Stimulated activated CD4-positive, alpha-beta T cell treated with anti-CD3 and anti-CD28 coated beads, Interleukin-1b, Interleukin-23, amount 100 ng/mL, for 1 hour (primary cell): ENCODE measurements at places on chromosomes 2 and 18.

DNA sequence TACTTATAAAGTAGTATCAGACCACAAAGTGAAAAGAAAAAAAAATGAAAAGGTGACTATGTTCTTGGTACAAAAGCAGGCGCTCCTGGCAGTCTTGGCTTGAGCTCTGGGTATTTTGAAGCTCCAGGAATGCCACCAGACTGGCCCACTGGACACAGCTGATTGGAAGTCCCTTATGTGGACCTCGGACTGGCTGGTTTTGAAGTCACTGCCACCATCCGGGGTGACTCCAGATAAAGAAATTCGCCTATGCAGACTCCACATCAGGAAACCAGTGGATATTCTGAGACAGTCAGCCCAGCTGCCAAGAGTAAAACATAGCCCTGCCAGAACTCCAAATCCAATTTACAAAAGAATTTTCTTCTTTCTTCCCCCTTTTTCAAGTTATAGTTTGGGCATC, 28.0 kb downstream of the ACKR3 start:
- no peak for DNase-seq

GRCh38 chr2:222554517-222554916, 101.4 kb downstream of the FARSB start:
- DNase-seq, result no peak

GRCh38 chr2:71611781-71612527, 158.6 kb downstream of the DYSF start:
- no peak for DNase-seq

DNA sequence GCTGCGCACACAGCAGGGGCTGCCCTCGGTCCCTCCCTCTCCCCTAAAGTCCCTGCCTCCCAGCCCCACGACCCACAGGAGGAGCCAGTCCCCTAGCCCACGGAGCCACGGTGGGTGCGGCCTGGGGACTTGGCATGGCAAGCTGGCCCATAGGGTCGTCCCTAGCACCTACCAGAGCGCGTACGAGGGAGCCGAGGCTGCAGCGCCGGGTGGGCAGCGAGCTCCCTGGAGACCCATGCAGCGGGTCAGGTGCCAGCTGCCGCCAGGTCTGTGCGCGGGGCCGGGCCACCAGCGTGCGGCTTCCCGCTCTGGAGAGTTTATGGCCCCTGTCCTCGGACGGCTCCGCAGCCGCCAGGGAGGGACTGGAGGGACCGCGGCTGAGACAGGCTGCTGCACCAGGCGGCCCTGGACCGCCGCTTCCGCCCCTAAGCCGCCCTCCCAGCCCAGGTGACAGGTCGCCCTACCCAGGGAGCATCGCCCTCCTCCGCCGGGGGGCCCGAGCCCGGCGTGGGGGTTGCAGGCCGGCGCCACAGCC, 273.6 kb downstream of the CCDC74A start:
- no peak for DNase-seq

DNA sequence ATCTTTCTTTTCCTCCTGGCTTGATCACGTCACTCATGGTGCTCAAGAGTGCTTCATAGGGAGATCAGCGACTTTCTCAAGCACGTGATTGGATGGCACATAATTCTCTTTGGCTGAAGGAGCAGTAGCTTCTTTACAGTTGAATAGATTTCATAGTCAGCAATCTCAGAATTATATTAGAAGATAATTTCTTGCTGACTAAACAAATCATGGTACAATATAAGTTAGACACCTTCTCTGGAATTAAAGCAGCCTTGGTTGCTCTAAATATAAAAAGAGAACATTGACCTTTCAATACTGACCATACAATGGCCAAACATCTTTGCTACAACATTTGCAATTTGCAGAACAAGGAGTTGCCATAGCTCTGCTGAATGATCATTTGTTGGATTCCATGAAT, 238.5 kb upstream of the CHST9 start:
- DNase-seq, result no peak
